SHP77 (cell line): ENCODE measurements at places on chromosomes 3 and 15.

- no peak for DNase-seq
Measured at GRCh38 chr3:62863648-62864047, 11.6 kb downstream of the CADPS start.

- no peak for DNase-seq
Measured at GRCh38 chr3:194512895-194513601, 26.2 kb upstream of the ATP13A3 start.

GRCh38 chr3:141275032-141275422 is 43.4 kb downstream of the PXYLP1 start:
- DNase-seq = no peak

DNA sequence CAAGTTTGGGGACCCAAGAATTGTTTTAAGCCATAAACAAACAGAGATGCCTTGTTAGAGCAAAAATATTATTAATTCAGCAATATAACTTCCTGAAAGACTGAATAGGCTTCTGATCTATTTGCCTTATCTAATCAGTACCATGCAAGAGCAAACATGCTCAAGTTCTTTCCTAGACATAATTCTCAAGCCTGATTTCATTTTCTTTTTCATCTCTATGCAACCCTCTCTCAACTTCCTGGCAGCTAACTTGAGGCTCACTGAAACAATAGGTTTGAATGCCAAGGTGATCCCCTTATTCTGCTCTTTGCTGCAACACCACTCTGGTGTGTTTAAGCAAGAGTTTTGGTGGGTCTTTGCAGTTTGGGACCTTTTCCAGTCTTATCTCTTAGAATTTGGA is 230.9 kb upstream of the CD96 start:
- DNase-seq = no peak

DNA sequence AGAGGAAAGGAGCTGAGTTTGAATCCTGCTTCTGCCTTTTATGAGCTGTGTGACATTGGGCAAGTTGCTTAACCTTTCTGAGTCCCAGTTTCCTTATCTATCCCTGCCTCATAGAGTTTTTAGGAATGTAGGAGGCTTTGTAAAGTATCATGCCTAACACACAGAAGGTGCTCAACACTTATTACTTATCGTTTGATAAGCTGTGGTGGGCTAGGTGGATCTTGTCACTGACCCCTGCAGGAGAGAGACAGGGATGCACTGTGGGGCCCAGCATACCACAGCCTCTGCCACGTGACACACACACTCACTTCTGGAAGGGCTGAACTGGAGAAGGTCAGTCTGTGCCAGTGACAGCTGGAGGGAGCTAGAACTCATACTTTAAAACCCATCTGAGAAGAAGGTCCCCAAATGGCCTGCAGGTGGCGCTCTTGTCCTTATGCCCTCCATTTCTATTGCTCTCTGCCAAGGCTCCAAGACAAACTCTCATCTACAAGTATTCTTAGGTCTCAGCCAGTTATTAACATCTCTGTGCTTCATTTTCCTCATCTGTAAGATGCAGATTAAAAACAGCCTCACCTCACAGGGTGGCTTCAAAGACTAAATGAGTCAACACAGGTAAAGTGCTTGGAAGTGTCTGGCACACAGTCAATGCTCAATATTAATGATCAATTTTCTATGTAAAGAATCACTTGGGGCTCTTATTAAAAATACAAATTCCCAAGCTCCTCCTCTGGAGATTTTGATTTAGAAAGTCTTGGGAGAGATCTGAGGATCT is 57.5 kb upstream of the HACD2 start:
- DNase-seq = peak; percentile 75

GRCh38 chr3:49804141-49805041 is 1.3 kb downstream of the INKA1 start:
- DNase-seq = no peak

- no peak for DNase-seq
Measured at GRCh38 chr3:186930641-186931531, 560 bp downstream of the ST6GAL1 start.

- DNase-seq = no peak
Measured at GRCh38 chr3:160618363-160618762, 53.0 kb upstream of the KPNA4 start.

- no peak for DNase-seq
Measured at GRCh38 chr3:172298247-172298646, 150.0 kb downstream of the GHSR start.

DNA sequence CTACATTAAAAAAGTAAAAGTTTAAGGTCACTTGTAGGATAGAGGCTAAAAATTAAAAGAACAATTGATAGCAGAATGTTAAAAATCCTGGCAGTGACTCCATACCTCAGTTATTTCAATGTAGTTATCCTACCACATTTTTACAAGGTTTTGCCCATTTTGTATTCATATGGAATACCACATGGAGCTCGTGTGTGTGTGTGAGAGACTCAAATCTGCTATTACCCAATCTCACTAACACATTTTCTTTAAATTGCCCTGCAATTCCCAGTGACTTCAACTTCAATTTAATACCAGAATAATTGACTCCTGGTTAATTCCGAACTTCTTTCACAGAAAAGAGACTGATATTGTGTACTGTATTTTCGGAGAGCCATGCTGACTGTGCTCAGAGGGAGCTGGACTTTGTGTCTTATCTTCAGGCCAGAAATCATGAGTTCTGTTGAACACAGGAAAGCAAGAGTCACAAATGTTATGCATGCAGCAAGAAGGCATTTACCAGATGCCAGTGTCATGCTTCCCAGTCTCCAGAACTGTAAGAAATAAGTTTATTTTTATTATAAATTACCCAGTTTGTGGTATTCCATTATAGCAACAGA is 529.0 kb upstream of the NECTIN3 start:
- no peak for DNase-seq

- no peak for DNase-seq
Measured at GRCh38 chr3:27606537-27606936, 115.6 kb downstream of the EOMES start.

DNA sequence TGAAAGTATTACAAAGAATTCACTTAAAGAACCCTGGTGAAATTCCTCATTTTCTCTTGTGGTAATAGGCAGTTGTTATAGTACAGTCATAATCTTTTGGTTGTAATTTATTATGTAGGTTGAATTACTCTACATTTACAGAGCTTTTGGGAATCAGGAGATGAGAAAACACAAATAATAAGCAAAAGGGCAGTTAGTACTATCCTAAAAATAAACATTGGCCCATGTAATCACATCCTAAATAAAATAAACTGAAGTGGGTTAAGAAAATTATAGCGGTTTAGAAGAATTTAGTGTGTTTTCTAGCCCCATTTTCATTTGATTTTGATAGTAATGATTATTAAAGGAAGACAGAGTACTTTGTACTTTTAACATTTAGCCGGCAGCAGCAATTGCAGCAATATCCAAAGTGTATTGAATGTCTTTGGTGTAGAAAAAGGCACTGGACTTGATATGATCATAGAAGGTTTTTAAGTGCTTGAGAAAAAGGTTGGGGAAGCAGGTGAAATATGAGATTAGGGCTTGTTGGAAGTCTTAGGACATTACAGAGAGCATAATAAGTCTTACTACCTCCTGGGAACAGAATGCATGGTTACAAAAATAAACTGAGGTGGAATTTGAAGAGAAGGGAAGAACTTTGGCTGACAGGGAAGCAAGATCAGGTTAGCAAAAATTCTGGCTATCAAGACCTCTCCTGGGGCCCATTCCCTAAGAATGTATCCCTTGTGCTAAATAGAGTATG is 79.9 kb downstream of the MBNL1 start:
- DNase-seq = no peak

GRCh38 chr3:12875857-12876836 is 34.8 kb upstream of the RPL32 start:
- peak; percentile 77 for DNase-seq

- no peak for DNase-seq
Measured at GRCh38 chr3:143247073-143247472, 127.5 kb downstream of the CHST2 start.

DNA sequence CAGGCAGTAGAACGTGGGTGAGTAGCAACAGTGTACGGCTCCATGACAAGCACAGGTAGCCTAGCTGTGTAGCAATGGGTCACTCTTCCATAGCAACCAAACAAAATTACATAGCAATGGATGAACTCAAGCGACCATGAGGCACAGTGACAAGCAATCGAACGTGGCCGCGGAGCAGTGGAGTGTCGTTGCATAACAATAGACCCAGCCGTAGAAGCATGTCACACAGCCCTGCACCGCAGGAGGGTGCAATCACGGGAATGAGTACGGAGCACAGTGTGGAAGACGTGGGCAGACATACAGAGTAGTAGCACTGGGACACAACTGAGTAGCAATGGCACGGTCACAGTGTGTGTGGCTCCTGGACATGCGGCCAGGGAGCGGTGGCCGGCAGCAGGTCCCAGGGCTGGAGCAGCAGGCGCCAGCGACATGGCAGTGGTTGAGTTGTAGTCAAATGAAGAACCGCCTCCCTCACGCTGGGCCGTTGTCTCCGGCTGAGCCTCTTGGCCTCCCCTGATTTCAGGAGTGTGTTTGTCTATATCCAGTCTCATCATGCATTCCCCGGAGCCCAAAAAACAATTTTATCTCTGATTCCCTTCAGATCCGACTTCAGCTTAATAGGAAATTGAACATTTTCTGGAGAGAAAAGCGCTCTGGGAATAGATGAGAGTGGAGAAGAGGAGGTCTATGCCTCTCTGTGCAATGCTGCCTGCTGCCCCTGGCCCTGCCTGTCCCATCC is 64.1 kb downstream of the CCDC33 start:
- DNase-seq = no peak

DNA sequence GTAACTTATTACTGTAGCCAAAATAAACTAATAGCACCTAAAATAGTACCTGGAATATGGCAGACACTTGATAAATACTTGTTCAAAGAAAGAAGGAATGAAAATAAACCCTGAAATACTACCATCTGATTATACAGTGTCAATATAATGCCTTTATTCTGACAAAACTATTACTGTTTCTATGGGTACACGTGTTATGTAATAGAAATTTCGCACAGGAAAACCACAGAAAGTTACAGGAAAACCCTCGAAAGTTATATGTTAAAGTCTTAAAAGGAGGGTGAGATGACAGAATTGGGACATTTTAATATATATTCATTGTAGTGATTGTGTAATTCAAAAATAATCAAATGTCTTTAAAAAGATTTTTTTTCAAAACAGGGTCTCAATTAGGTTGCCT is 28.8 kb downstream of the ETFA start:
- no peak for DNase-seq

GRCh38 chr15:21271566-21271965 is 168.7 kb downstream of the POTEB3 start:
- DNase-seq = no peak

DNA sequence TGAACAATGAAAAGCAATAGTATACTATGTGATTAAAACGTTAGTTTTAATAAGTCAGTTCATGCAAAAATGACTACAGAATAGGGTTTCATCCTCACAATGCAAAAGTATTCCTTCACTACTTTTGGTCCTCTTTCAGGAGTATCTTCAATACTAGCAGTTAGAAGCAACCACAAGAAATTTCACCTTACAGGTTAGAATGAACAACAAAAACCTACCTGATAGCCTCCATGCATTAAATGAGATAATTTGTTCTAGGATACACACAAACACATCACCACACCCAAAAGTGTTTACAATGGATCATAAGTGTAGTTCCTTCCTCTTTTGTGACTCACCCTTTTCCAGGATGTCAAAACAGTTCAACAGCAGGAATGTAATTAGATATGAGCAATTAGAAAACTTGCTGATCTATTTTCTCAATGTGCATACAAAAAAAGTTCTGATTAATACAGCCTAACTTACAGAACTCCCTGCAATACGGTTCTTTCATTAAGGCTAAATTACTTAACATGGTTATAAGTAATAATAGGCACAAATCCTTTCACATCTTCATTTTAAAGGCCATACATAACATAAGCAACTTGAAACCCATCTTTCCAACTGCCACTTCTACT is 21.6 kb downstream of the UACA start:
- no peak for DNase-seq

DNA sequence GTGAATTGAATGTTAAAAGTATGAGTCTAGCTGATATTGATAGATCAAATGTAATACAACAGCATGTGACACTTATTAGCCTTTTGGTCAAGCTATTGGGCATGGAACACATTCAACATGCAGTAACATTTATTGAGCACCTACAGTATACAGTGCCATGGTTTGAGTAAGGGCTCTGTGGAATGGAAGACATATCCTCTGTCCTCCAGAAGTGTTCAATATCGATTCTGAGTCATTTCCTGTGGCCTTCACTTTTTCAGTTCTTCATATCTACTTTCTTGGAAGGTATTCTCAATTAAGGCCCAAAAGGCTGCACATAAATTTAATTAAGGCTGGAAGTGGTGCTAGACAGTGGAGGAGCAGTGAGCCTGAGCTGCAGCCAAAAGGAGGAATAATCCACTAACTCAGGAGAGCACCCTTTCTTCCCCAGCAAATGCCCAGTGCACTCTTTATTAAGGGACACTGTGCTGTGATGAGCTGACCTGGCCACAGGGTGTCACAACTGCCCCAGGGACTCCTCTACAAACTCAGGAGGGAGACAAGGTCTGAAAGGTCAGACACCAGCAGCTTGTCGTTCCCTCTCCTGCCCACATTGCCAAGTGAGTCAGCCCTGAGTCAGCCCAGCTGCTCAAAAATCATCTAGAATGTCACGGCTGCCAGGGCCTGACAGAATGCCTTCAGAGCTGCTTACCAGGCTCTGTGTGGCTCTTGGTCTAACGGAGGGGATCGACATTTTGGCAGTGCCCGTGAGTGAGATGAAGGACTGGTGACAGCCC is 544.8 kb downstream of the AGBL1 start:
- DNase-seq = peak; percentile 95

DNA sequence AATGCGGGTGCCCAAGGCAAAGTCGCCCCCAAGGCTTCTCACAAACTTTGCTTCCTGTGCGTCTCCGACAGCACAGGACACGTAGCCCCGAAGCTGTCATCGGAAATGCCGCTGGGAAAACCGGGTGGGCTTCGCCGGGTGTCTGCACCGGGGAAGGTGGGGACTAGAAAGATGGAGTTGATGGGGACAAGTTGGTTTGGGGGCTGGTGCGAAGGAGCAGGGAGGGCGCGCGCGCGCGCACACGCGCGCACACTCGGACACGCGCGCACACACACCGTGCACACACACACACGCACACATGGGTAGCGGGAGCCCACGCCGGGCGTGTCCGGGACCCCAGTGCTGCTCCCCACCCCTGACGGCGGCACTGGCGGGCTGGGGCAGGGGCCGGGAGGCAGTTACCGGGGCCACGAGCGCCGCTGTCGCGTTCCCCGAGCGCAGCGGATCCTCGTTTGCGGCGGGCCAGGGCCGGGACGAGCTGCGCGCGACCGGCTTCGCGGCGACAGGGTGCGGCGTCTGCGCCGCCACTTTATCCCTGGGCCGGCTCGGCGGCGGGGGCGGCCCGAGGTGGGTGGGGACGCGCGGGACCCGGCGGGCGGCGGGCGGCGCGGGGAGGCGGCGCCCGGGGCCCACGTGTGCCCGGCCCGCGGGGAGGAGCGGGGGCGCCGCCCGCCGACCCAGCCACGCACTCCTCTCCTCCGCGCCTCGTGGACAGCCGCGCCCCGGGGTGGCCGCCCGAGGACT is 539 bp upstream of the MGLL start:
- no peak for DNase-seq
